ENCODE measurements at places on chromosomes 7 and 10.
A peak's percentile ranks its signal among the peaks of the same experiment; 100 is the strongest.

DNA sequence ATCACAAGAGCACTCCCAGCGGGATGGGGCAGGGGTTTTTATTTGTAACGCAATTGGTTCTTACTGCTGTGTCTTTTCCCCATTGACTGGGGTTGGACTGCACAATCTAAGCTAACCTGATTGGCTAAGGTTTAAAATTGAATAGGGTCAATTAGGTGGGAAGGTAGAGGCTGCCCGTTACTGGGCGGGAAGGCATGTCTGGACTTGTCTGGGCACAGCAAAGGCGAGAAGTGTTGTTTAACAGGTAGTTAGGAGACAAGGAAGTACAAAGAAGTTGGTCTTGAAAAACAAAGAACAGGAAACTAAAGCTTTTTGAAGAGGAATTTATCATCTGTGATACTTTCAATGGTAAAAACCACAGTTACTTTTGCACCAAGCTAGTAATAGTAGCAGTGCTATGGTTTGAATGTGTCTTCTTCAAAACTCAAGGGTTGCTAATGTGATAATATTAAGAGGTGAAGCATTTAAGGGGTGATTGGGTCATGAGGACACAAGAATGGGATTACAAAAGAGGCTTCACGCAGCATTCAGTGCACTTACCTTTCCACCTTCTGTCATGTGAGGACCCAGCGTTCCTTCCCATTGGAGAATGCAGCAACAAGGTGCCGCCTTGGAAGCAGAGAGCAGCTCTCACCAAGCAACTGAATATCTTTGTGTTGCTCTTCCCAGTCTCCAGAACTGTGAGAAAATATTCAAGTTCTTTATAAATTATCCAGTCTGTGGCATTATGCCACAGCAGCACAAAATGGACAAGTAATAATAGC, 875.5 kb upstream of the SORCS1 start:
- no peak for DNase-seq

GRCh38 chr10:30111340-30112022, 52.1 kb upstream of the JCAD start:
- DNase-seq = no peak

- no peak for DNase-seq
These were observed 9.0 kb upstream of the GNA12 start for GRCh38 chr7:2853147-2853546.

GRCh38 chr10:43237631-43238446, 29.0 kb downstream of the RASGEF1A start:
- DNase-seq = no peak

DNA sequence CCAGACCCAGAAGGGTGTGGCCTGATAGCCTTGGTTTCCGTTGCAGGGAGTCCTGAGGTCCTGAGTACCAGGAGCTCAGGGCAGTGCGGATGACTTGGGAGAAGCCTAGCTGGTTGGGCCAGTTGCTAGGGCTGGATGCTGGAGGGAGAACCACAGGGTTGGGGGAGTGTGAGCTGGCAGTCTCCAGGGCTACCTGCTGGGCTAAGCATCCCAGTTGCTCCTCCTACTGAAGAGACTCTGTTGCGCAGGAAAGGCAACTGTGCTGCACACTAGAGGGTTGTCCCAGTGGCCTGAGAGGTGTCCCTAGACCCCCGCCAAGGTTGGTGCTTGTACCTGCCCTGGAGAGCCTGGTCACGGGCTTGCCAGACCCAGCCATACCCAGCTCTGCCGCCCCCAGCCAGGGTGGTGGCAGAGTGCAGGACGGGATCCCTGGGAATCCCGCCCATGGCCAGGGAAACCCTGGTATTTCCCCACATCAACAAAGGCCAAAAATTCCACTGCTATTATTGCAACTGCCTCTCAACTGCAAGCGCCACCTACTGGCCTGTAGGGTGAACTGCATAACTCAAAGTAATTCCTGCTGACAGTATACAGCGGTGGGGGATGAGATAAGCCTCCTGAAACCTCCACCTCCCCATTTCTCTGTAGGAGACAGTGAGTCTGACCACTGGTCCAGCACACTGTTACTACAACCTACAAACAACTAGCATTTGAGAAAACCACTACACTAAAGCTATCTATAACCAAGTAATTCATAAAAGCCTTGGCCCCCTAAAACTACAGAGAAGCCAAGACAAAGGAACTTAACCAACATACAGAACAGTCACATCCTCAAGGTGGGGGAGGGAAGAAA, 67.6 kb upstream of the DDC start:
- peak; percentile 68 for DNase-seq

- no peak for DNase-seq
These were observed 7.1 kb downstream of the CAMK2B start for GRCh38 chr7:44318332-44318731.

DNA sequence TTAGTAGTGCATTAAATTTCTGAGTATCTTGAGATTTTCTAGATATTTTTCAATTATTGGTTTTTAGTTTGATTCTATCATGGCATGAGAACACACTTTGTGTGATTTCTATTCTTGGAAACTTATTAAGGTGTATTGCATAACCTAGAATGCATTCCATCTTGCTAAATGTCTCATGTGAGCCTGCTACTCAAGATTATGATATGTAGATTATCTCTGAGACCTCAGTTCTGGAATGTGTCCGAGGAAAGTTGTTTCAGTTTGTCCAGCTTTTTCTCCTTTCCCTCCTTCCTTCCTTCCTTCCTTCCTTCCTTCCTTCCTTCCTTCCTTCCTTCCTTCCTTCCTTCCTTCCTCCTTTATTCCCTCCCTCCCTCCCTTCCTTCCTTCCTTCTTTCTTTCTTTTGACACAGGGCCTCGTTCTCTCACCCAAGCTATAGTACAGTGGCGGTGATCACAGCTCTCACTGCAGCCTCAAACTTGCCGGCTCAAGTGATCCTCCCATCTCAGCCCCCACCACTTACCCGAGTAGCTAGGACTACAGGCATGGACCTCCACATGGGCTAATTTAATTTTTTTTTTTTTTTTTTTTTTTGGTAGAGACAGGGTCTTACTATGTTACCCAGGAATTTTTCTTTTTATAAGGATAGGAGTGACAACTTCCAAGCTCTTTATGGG, 7.6 kb downstream of the ITPRID1 start:
- no peak for DNase-seq

DNA sequence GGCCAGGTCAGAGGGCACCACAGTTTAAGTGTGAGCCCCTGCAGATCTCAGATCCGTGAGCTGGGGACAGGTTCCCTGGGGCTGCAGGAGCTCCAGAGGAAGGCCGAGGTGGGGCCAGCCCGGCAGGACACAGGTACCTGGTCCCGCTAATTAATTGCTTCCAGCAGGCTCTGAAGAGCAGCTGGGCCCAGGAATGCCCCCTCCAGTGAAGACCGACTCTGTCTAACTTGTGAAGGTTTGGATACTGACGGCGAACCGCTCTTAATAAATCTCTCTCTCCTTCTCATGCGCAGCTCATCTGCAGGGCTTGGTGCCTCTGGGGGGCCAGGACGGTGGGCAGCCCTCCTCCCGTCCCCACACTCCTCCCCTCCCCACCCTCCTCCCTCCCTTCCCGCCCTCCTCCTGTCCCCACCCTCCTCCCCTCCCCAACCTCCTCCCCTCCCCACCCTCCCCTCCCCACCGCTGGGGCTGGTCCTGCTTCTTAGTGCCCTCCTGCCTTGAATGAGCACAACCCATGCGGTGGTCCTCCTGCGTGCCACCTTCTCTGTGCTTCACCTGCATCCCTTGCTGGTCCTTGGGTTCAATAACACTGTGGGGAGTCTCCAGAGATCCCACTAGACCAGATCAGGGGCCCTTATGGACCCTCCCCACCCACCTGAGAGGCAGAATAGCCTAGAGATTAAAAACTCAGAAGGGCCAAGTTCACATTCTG, 38.3 kb downstream of the PDGFA start:
- DNase-seq = no peak

Data from HuH-7 (cell line).